ENCODE measurements at places on chromosomes 2 and 18.

DNA sequence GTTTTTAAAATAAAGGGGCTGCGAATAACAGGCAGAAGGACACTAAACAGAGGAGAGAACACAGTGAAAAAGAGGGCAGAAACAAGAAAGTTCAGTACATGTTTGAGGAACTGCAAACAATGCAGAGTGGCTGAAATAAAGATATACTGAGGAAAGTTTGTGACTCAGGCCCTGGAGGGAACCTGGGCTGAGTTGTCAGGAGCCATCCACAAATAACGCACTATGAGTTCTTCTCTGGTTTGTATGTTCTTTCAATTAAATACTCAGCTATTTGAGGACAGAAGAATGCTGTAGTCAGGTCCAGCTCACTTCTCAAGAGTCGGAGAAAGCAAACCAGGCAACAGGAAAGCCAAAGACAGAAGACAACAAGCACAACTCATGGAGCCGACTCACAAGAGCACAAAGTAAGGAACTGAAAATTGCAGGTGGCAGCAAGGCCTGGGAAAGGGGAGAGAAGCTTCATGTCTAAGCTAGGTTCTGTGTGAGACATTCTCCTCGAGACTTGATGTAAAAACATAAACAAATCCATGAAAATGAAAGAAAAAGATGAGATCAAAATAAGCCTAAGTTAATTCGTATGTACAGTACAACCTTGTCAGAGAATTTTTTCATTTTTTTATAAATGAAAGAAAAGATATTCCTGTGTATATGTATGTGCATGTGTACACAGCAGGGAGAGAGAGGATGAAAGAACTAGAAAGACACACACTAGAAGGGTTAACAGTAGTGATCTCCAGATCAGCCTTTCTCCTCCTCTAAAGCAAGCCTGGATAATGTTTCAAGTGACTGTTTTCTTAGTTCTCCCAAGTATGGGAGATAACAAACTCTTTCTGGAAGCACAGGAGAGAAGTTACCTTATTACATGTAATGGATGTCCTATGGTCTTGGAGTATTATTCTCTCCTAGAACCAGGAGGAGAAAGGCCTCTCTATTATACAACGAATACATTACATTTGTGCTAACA lies 41.5 kb downstream of the CHN1 start:
- DNase-seq, result no peak

- no peak for DNase-seq
Measured at GRCh38 chr18:29982218-29982617, 1060.3 kb downstream of the DSC3 start.

GRCh38 chr18:35406666-35407065 lies 29.5 kb upstream of the ZNF396 start:
- DNase-seq, result no peak

GRCh38 chr2:173210270-173211196 lies 134.9 kb downstream of the MAP3K20 start:
- DNase-seq, result no peak

DNA sequence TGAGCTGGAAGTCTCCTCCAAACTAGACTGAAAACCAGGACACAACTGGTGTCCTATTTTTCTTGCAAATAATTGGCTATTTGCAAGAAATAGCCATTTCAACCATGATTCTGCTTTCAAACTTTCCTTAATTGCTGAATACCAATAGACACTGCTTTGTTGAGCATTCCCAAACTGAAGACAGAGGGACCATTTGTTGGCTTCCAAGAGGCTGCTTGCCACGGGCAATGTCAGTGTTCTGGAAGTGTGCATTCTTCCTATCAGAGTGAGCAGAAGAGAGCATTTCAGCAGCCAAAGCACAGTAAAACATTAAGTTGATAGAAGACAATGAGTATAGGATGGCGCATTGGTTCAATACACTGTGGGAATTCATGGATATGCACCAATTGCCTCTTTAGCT lies 360.5 kb upstream of the RGPD4 start:
- no peak for DNase-seq

DNA sequence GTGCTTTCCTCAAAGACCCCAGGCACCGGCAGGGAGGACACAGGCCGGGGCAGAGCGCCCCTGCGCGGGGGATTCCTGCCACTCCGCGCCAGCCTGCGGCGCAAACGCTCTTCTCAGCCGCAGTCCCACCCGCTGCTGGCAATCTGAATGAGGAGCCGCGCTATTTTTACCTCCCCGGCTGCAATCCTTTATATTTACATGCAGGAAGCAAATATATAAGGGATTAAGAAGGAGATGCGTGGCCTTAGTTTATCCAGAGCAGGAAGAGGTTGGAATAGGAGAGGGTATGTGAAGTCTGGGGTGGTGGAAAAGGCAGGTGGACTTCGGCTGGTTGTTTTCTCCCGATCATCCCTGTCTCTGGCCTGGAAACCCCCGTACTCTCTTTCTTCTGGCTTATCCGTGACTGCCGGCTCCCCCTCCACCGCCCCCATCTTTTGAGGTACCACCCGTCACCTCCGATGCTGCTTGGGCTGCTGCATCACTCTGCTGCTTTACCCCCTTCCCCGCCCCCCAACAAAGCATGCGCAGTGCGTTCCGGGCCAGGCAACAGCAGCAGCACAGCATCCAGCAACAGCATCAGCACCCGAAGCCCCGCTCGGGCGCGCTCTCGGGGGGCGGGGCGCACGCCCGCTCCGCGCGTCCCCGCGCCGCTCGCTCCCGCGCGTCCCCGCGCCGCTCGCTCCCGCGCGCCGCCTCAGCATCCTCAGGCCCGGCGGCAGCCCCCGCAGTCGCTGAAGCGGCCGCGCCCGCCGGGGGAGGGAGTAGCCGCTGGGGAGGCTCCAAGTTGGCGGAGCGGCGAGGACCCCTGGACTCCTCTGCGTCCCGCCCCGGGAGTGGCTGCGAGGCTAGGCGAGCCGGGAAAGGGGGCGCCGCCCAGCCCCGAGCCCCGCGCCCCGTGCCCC lies at the start of gene ADAM23:
TSS of gene ADAM23 (plus strand) at position 700 of the 902 bp plus-strand sequence. CDS start 335 bp downstream, outside the sequence.
- peak; percentile 75 for DNase-seq

GRCh38 chr18:75904416-75904815 lies 476.9 kb upstream of the SMIM21 start:
- DNase-seq, result no peak

GRCh38 chr18:23703057-23703986 lies 14.1 kb downstream of the LAMA3 start:
- DNase-seq, result no peak

DNA sequence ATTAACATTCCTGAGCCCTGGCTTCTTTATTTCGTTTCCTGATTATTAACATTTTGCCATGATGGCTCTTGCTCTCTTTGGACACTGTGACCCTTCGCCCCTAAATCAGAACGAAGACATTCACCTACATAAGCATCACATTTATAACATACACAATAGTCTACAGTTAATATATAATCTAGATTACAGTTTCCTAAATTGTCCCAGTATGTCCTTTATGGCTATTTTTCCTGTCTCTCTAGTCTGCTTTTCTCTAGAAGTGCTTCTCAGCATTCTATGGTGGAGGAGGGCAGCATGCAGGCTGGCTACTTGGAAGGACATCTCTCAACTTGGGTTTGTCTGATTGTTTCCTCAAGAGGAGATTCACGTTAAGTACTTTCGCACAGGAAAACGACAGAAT lies 49.9 kb downstream of the FAM210A start:
- no peak for DNase-seq

- no peak for DNase-seq
Measured at GRCh38 chr2:229071292-229071976, 199.7 kb downstream of the PID1 start.

GRCh38 chr2:231191896-231192872 lies 6.2 kb upstream of the ARMC9 start:
- DNase-seq, result no peak

- no peak for DNase-seq
Measured at GRCh38 chr18:80231151-80231550, 16.2 kb downstream of the PARD6G start.

DNA sequence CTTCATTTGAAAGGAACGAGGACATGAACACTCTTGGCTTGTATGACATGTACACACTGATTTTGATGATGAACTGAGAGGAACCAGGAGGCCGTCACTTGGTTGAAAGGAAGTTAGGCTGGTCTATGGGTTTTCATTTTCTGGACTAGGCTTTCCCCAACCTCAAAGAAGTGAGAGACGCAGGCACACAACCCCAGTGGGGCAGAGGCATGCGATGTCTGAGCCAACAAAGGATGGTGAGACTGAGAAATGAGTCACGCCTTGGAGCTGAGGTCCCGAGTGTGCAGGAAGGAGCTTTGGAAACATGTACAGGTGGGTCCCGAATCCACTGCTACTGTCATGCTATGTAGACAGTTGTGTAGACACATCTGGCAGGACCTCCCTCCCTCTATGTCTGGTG lies 24.1 kb downstream of the SIGLEC15 start:
- no peak for DNase-seq

DNA sequence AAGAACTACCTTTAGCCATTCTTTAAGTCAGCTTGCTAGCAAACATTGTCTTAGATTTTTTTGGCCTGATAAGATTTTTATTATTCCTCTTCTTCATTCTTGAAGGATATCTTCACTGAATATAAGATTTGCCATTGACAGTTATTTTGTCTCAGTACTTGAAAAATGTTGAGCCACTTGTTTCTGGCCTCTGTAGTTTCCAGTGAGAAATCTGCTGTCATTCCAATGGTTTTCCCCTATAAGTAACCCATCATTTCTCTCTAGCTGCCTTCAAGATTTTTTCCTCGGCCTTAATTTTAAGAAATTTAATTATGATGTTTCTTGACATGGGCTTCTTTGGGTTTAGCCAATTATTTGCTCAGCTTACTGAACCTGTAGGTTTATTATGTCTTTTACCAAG lies 32.6 kb downstream of the ACOXL start:
- no peak for DNase-seq

GRCh38 chr2:241147336-241147735 lies 1.9 kb downstream of the PASK start:
- DNase-seq, result no peak

- DNase-seq, result no peak
Measured at GRCh38 chr2:217993817-217994463, 8.9 kb downstream of the TNS1 start.

GRCh38 chr2:30695749-30696148 lies 111.5 kb downstream of the CAPN13 start:
- no peak for DNase-seq

DNA sequence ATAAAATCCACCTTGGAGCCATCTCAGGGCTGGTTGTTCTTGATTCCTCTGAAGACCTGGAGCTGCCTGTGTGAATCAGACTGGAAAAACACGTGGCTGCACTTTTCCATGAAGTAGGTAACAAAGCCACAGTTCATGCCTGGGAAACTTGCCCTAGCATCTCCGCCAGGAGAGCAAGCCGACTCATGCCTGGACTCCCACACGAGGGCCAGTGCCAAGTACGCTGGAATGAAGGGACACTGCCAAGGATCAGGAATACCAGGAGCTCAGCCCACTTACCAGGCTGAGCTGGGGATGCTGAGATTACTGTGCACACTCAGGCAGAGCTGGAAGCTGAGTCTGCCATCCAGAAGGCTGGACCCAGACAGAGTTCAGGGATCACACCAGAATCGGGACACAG lies 10.9 kb upstream of the FHL2 start:
- DNase-seq, result no peak

- peak; percentile 40 for DNase-seq
Measured at GRCh38 chr2:69012310-69013141, 453 bp upstream of the ANTXR1 start.

DNA sequence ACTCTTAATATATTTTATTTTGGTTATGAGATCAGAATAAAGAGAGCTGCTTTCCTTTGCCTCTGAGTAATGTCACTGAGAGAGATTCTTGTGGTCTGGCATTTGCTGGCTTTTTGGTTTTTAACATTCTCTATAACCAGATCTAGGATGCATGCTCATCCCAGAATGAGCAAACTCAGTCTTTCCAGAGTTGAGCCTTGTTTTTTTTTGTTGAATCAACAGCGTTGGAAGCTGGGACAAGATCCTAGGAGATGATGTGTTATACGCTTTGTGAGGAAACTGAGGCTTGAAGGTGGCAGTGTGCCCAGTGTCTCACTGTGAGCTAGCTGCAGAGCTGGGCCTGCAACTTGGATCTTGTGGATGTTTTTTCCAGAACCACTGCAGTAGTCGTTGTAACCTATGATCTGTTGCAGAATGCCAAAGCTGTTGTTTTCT lies 19.5 kb downstream of the MYO1B start:
- no peak for DNase-seq

DNA sequence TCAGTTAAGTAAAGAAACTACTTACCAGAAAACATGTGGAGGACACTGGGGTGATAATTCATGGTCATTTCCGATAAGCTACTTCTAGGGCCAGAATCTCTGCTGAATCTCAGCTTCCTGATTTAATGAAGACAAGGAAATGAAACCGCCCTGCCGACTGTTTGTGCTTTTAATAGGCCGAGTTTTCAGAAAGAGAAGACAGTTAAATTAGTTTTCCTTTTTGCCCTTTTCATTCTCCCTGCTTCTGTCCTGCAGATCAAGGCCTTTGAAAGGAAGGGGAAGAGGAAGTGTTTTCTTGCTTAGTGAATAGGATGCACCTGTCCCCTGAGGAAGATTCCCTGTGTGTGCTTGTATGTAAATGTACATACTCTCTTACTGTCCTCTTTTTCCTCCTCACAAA lies 126.6 kb downstream of the SH3RF3 start:
- no peak for DNase-seq

DNA sequence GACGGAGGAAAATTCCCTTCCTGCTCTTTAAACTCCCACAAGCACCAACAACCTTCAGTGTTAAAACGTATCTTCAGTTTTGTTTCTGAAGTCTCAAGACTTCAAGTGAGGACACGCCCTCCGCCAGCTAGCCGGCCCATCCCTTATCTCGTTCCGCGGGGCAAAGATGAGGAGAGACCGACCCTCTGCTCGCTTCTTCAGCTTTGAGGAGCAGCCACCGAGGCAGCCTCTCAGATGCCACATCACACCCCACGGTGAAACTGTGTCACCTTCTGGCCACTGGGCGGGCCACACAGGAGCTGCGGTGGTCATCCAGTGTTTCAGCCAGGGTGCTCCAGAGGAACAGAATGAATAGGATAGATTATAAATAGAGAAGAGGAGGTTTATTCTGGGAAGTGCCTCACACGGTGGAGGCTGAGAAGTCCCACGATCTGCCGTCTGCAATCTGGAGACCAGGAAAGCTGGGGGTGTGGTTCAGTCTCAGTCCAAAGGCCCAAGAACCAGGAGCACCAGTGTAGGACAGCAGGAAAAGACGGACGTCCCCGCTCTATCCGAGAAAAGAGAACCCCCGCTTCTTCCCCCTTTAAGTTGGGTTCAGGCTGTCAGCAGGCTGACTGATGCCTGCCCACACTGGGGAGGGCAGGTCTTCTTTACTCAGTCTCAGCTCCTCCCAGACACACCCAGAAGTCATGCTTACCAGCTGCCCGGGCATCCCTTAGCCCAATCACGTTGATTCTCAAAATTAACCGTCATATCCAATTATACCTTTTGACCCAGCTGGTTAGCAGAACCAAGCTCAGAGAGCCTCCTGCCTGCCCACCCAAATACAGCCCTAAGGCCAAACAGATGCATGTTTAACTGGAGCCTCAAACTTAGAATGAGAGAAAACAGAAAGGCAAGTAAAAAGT lies 399.7 kb upstream of the ID2 start:
- no peak for DNase-seq

DNA sequence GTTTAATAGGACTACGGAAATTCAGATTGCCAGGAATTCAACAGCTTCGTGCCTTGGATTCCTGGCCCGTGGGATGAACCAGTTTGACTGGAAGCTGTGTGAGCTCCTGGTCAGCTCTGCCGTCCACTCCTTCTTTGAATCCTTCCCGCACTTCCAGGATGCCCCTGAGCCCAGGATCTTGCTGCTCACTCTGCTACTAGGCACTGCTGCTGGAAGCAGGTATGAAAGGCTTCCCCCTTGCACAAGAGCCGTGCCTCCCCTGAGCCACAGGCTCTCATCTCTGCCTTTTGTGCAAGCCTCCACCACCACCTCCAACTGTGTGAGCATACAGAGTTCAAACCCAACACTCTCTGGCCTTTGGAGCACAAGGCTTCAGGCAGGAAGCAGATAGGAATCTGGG lies 34.9 kb downstream of the EN1 start:
- DNase-seq, result no peak

Measured in D721Med (cell line).